Stimulated activated CD8-positive, alpha-beta memory T cell treated with anti-CD3 and anti-CD28 coated beads, Interleukin-15, amount 100 ng/mL, for 4 hours (primary cell): ENCODE measurements at places on chromosomes 4 and X.
A peak's percentile ranks its signal among the peaks of the same experiment; 100 is the strongest.

DNA sequence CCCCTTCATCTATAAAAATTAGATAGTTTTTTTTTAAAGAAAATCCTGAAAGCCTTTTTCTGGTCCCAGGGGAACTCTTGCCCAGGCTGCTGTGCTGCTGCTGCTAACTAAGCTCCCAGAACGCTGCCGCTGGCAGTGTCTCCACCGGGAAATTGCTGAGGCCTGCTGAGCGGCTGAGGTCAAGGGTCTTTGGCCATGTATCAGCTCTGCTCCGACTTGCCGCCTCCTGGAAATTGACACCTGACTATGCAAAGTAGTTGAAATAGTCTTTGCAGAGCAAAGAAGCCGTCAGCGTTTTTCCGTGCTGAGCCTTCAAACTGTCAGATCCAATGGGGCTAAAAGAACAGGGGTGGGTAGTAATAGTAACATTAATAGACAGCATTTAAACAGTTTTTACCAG, 839 bp downstream of the QDPR start:
- DNase-seq = no peak

DNA sequence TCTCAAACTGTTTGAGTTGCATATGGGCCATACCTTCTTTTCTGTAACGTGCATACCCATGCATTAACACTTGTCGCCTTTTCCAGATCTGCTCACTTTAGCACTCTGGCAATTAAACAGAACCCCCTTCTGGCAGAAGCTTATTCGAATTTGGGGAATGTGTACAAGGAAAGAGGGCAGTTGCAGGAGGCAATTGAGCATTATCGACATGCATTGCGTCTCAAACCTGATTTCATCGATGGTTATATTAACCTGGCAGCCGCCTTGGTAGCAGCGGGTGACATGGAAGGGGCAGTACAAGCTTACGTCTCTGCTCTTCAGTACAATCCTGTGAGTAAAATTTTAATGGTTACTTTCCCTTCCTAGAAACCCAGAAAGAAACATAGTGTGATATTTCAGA, 4.8 kb downstream of the OGT start:
- no peak for DNase-seq

DNA sequence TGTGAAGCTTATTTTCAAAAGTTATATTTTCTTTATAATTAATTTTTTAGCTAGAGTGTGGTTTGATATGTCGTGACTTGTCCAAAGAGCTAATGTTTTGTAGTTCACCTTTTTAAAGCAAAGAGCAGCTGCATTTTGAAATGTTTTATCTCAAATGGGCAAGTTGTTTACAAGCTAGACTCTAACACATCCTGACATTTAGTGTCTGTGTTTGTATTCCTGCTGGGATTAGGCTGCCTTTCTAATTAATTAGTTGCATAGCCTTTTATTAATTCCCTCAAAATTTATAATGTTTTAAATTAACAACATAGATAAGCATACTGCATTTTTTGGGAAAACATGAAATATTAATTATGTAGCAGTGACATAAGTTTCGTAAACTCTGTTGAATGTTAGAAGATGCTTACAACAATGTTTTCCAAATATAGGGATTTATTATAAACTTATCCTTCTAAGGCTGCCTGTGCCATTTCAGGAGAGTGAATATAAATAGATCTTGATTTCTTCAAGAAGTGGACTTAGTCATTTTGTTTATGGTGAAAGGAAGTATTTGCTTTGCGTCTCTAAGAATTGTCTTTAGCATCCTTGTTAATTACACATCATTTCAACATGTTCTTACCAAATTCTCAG, 37.7 kb upstream of the NUDT6 start:
- no peak for DNase-seq

- no peak for DNase-seq
These were observed 42.0 kb upstream of the UGDH start for GRCh38 chr4:39569209-39569608.

DNA sequence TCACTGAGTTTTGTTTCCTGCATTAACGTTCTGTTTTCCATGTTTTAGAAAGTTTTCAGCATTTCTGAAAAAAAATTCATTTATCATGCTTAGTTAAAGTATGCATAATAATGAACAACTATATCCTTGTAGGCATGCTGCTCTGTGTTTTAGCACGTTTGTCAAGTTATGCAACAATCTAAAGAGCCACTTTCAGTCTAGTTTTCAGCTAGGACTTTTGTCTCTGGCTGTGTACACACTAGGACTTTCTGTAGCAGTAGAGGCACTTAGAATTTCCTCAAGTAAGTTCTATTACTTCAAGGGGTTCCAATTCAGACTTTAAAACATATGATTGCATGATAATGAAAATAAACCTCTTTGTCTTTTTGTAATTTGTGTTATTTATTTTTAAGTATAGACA, 12.4 kb downstream of the DCAF8L1 start:
- no peak for DNase-seq

GRCh38 chrX:79366873-79367749, at the start of gene ITM2A:
ITM2A (minus strand) TSS chrX:79367334; CDS start chrX:79367215, 119 bp downstream.
- DNase-seq = peak; percentile 23

DNA sequence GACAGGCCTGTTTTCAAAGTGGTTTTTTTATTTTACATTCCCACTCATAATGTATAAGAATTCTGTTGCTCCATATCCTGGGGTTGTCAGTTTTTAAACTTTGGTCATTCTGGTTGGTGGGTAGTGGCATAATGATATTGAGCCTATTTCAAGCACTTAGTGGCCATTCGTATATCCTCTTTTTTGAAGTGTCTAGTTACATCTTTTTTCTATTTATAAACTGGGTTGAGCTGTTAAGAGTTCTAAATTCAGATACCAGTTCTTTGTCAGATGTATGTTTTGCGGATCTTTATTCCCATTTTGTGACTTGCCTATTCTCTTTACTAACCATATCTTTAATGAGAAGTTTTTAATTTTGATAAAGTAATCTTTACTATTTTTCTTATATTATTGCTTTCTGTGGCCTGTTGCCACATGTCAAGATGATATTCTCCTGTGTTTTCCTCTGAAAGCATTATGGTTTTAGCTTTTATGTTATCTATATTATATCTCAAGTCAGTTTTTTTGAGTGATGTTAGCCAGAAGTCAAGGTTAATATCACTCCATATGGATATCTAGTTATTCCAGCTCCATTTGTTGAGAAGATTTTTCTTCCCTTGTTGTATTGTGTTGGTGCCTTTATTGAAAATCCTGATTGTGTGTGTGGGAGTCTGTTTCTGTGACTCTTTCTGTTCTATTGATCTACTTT, 110.9 kb downstream of the FHIP1A start:
- no peak for DNase-seq

DNA sequence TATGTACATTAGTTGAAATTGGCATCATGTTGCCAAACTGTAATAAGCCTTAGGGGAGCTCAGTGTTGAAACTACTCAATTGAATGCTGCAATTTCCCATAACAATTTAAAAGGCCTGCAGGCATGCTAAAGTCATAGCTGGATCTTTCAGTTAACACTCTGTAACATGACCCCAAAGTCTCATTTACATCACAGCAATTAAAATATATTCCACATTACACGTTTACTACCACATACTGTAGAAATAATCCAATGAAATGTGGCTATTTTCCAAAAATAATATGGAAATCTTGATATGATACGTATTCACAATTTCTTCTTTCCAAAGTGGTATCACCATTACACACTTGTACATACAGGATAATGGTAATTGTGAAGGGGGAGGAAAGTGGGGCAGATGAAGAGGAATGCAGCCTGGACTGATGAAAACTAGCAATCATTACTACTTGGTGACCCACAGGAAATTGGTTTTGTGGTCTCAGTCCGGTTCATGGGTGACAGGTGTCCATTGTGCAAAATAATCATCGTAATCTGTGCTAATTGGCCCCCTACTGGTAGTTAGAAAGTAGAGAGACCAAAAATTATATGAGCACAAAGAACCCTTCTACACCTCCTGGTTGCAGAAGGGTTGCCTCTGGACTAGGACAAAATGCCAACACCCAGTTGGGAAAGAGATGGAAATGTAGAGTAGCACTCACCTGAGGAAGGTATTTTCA, 63.7 kb downstream of the TENM3 start:
- no peak for DNase-seq

- DNase-seq = no peak
These were observed 371.2 kb downstream of the AFF2 start for GRCh38 chrX:148871422-148872160.

GRCh38 chr4:11182586-11183355, 245.9 kb downstream of the HS3ST1 start:
- no peak for DNase-seq

DNA sequence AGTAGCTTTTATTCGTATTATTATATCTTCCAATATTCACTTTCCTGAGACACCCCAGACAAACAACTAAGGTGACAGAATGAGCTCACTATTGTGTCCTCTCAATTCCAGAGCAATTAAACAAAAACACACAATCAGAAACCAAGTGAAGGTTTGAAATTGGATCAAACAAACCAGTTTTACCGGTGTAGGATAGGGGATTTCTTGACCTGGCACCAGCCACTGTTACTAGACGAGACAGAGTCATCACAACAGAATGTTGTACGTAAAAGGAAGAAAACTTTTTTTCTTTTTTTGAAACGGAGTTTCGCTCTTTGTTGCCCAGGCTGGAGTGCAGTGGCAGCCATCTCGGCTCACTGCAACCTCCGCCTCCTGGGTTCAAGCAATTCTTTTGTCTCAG, 43.7 kb downstream of the LDOC1 start:
- no peak for DNase-seq

GRCh38 chrX:12139934-12140611, 1.8 kb downstream of the FRMPD4 start:
- DNase-seq = no peak

GRCh38 chr4:156778093-156778492, 193.5 kb downstream of the PDGFC start:
- no peak for DNase-seq

DNA sequence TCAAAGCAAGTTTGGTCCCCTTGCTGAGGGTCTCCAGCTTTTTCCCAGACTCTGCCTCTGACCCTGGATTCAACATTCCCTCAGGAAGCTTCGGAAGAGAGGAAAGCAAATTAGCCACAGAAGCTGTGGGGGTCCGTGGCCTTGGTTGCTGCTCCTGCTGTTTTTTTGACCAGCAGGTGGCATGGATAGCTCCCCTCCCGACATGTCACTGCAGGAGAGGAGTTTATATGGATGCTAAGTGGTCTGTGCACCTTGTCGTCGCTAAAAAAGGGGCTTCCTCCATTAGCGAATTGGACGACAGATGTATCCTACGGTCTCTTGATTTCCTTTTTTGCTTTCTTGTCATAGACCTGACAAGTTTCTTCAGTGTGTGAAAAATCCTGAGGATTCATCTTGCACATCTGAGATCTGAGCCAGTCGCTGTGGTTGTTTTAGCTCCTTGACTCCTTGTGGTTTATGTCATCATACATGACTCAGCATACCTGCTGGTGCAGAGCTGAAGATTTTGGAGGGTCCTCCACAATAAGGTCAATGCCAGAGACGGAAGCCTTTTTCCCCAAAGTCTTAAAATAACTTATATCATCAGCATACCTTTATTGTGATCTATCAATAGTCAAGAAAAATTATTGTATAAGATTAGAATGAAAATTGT, 70.2 kb downstream of the CD38 start:
- no peak for DNase-seq

GRCh38 chr4:126354784-126355183, 1040.0 kb downstream of the FAT4 start:
- no peak for DNase-seq

GRCh38 chr4:100736641-100737451, 219.0 kb upstream of the EMCN start:
- no peak for DNase-seq

DNA sequence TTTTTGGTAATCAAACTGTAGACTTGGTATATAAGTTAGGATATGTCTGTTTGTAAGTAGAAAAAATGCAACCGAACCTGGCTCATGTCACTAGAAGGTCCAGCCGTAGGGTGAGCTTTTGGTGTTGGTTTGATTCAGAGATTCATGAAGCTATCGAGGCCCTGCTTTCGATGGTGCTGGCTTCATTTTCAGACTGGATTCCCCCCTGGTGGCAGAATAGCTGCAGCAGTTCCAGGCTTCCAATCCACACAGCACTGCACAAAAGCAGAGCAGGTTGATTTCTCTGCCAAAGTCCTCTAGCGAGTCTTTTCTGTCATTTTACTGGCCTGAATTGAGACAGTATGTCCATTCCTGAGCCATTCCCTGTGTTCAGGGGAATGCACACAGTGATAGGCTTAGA, 33.1 kb downstream of the PDK3 start:
- no peak for DNase-seq

GRCh38 chr4:25859429-25860148, 3.2 kb downstream of the SEL1L3 start:
- DNase-seq = no peak

- no peak for DNase-seq
These were observed 11.8 kb upstream of the TMEM192 start for GRCh38 chr4:165124488-165124887.

- DNase-seq = peak; percentile 41
These were observed 203.6 kb downstream of the SPRY1 start for GRCh38 chr4:123599920-123600810.

- no peak for DNase-seq
These were observed 188.4 kb upstream of the ANK2 start for GRCh38 chr4:112860830-112861690.

GRCh38 chr4:41887821-41888686, 47.2 kb upstream of the TMEM33 start:
- peak; percentile 12 for DNase-seq

DNA sequence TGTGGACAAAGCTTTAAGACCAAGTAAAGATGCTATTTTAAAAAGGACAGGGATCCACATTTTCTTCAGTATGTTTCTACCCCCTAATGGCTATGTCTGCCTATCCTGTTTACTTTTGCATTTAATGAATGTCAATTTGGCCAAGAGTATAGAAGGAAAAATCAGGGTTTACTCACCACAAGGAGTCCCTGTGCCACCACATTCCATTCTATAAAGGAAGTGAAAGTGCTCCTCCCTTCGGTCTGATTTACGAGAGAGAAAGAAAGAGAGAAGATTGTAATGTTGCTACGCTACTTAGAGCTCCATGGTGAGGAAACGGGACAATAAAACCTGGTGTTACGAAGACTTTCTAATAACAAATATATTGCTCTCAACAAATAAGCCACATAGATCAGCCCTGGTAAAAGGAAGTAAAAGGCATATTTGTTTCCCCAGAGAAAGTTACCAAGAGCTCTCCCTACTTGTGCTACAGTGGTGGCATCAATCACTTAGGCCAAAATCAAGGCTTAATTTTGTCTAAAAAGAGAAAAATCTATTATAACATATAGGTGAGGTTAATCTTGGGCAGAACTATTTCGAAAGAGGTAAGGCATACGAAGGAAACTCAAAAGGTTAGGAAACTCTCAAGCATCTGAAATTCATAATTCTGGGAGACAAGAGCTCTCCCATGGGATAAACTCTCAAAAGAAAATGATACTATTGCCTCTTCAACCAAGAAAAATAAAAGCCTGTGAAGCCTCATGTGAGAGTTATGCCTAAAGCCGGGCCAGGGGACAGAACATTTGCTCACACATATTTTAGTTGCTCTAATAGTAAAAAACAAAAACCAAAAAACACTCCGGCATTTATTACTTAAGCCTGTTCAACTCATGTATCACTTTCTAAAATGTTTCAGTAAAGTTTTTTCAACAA, 29.5 kb downstream of the TAPT1 start:
- DNase-seq = no peak
